Right lobe of liver (tissue), 6 donors: ENCODE measurements at places on chromosomes 3 and 15. TPM values are rescaled to one million over a fixed set of nuclear protein-coding genes. Genes with fewer than 3 reads are reported as not detected.

The IP6K1 gene
- total RNA-seq, result 12.6 TPM

The C2CD4B gene
- 0.37 TPM for total RNA-seq

GRCh38 chr3:127738192-127738840, 65.6 kb downstream of the ABTB1 start:
- H3K4me1 ChIP-seq, result peaks cover 11% of the 10 kb centered on the region
- no peak overlapping the region for H3K4me3 ChIP-seq
- H3K27me3 ChIP-seq, result no peaks in the 10 kb centered on the region
- DNase-seq, result no peak

DNA sequence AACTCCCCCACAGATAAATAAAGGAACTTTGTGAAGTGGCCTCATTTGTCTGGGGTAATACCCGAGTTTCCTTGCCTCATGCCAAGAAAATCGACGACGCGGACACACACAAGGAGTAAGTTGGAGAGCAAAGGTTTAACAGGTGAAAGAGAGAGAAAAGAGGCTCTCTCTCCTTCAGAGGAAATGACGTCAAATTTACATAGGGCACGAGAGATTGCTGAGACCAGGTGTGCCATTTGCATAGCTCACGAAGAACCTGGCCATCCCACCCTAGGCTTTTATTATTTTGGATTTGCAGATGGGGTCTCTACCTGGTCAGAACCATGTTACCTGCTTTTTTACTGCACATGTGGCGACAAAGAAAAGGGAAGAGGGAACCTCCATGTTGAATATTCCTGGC, 49.3 kb upstream of the IGF2BP2 start:
- no peaks in the 10 kb centered on the region for H3K36me3 ChIP-seq
- no peak for DNase-seq
- no peaks in the 10 kb centered on the region for H3K27me3 ChIP-seq
- no peaks in the 10 kb centered on the region for H3K4me1 ChIP-seq

DNA sequence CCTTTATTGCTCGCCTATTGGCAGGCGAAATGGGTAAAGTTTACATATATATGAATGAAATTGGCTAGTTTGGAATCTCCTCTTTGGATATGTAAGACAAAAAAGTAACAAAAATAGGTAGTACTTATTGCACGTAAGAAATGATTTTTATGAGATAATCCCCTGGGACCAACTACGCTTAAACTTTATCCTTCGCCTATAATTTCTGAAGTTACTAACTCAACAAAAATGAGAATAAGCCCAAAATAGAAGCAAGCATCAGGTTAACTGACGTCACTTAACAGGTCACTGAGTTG, 438 bp upstream of the SLC49A4 start:
- H3K36me3 ChIP-seq, result no peaks in the 10 kb centered on the region
- DNase-seq, result no peak
- H3K4me3 ChIP-seq, result peak overlapping the region; percentile 77
- no peaks in the 10 kb centered on the region for H3K4me1 ChIP-seq
- H3K27ac ChIP-seq, result peak overlapping the region; percentile 90

- H3K27me3 ChIP-seq, result no peaks in the 10 kb centered on the region
- no peaks in the 10 kb centered on the region for H3K36me3 ChIP-seq
- H3K4me3 ChIP-seq, result no peak overlapping the region
- DNase-seq, result no peak
- no peaks in the 10 kb centered on the region for H3K4me1 ChIP-seq
Measured at GRCh38 chr3:16846373-16847080, 38.2 kb upstream of the PLCL2 start.

- H3K36me3 ChIP-seq, result no peaks in the 10 kb centered on the region
- no peak for DNase-seq
- no peaks in the 10 kb centered on the region for H3K4me1 ChIP-seq
- no peaks in the 10 kb centered on the region for H3K27me3 ChIP-seq
- H3K27ac ChIP-seq, result no peak overlapping the region
- H3K4me3 ChIP-seq, result no peak overlapping the region
Measured at GRCh38 chr15:92467245-92467644, 73.6 kb downstream of the ST8SIA2 start.

GRCh38 chr3:7025581-7026300, 164.8 kb downstream of the GRM7 start:
- H3K27ac ChIP-seq, result no peak overlapping the region
- no peaks in the 10 kb centered on the region for H3K27me3 ChIP-seq
- H3K4me3 ChIP-seq, result no peak overlapping the region
- H3K36me3 ChIP-seq, result no peaks in the 10 kb centered on the region
- DNase-seq, result no peak
